ENCODE measurements at places on chromosomes 6 and 20. TPM values are rescaled to one million over a fixed set of nuclear protein-coding genes. Genes with fewer than 3 reads are reported as not detected.

The CDSN gene
- total RNA-seq: 1,164 TPM

The POU3F2 gene
- total RNA-seq: not detected

The LGSN gene
- not detected for total RNA-seq

The BLOC1S5 gene
- total RNA-seq: 11.6 TPM

The RHAG gene
- not detected for total RNA-seq

The NEU1 gene
- 37.0 TPM for total RNA-seq

The GINS1 gene
- total RNA-seq: 2.8 TPM

The DBNDD2 gene
- 58.2 TPM for total RNA-seq

The TRIM10 gene
- total RNA-seq: 1.1 TPM

The C6orf15 gene
- 7.5 TPM for total RNA-seq

The SLX4IP gene
- total RNA-seq: 3.0 TPM

The MYB gene
- total RNA-seq: 8.6 TPM

The DNAH8 gene
- total RNA-seq: 0.02 TPM

The LINC00237 gene
- total RNA-seq: not detected

The TRIM31 gene
- total RNA-seq: not detected

The EPPIN gene
- not detected for total RNA-seq

The NOX3 gene
- not detected for total RNA-seq

The SDC4 gene
- total RNA-seq: 287 TPM

The TBX18 gene
- total RNA-seq: 1.3 TPM

The SOBP gene
- total RNA-seq: 1.6 TPM

The OR12D1 gene
- not detected for total RNA-seq

The HSPA1A gene
- 317 TPM for total RNA-seq

The ARID1B gene
- total RNA-seq: 87.3 TPM

The OR2B6 gene
- not detected for total RNA-seq

The VSX1 gene
- total RNA-seq: not detected

The E2F1 gene
- 6.1 TPM for total RNA-seq

The RIMS1 gene
- total RNA-seq: 1.9 TPM

The FAM229B gene
- total RNA-seq: 7.8 TPM

The TUBB1 gene
- total RNA-seq: not detected

The CEP85L gene
- 2.3 TPM for total RNA-seq

The SRC gene
- 23.2 TPM for total RNA-seq

The MEI4 gene
- not detected for total RNA-seq

The TTK gene
- total RNA-seq: 4.5 TPM

The ARMH2 gene
- total RNA-seq: not detected

The UBE2V1 gene
- total RNA-seq: 73.2 TPM

The TAGAP gene
- 1.7 TPM for total RNA-seq

The LZTS3 gene
- 4.4 TPM for total RNA-seq

The VEGFA gene
- 56.7 TPM for total RNA-seq

The SPATA25 gene
- 0.59 TPM for total RNA-seq

The CFB gene
- 1.4 TPM for total RNA-seq

The GLP1R gene
- total RNA-seq: not detected

The GPX5 gene
- not detected for total RNA-seq

The TFAP2C gene
- total RNA-seq: 59.6 TPM

The TNFRSF21 gene
- total RNA-seq: 5.4 TPM

The RAET1L gene
- total RNA-seq: 7.1 TPM

The SRXN1 gene
- total RNA-seq: 17.5 TPM

The CDH26 gene
- total RNA-seq: 10.6 TPM

The TRIM40 gene
- not detected for total RNA-seq

The KCNS1 gene
- total RNA-seq: 1.6 TPM
